Stimulated activated CD8-positive, alpha-beta memory T cell treated with anti-CD3 and anti-CD28 coated beads, Interleukin-4, amount 100 ng/mL, for 48 hours (primary cell): ENCODE measurements at places on chromosomes 5 and 9.

DNA sequence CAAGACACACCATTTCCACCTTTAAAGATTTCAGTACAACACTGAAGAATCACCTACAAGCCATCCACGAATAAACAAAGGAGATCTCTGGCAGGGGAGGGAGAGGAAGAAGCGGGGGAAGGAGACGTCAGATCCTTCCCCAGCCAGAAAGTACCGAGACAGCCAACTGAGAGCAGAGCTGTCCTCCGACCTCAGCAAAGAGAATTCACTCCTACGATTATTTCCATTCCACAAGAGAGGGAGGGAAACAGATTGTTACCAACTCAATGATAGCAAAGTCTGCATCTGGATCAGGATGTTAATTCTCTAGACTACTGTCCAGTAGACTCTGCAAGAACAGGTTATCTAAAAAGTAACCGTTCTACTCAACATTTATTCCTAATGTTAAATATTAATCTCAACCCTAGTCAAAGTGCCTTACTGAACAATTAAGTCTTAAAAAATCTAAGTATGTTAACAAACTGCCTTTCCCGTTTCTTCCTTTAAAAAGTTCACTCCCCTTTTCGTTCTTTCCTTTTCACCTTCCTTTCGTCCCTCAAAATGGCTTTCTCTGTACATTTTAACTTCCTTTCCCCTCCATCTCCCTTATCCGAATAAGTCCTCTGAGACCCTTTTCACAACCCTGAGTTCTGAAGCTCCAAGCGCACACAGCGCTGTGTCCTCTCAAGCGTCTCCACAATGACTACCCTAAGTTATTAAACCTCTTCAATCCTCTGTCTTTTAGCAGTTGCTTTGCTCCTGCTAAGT lies 1.4 kb downstream of the CHD1 start:
- DNase-seq, result peak; percentile 63

- no peak for DNase-seq
Observed at GRCh38 chr5:181151146-181151545, 3.8 kb downstream of the OR2V2 start.

GRCh38 chr5:178160176-178160575 lies 6.5 kb upstream of the NHP2 start:
- no peak for DNase-seq

GRCh38 chr5:1279443-1280151 lies 15.3 kb downstream of the TERT start:
- no peak for DNase-seq

DNA sequence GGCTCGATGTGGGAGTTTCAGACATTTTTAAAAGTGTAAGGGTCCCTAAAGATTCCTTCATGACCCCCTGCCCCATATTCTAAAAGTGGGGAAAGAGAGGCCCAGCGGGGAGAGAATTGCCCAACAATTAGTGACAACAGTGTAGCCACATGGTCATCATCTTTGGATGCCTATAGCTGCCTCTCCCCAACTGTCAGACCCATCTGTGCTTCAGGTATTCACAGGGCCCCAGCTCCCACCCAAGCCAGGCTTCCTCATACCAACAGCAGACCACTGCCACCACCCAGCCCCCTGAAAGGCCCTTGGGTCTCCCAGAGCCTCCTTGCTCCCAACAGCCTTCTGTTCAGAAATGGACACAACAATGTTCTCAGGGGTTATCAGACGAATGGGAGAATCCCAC lies 4.1 kb downstream of the BICD2 start:
- no peak for DNase-seq

- no peak for DNase-seq
Observed at GRCh38 chr5:140240987-140241706, 61.8 kb downstream of the PFDN1 start.

DNA sequence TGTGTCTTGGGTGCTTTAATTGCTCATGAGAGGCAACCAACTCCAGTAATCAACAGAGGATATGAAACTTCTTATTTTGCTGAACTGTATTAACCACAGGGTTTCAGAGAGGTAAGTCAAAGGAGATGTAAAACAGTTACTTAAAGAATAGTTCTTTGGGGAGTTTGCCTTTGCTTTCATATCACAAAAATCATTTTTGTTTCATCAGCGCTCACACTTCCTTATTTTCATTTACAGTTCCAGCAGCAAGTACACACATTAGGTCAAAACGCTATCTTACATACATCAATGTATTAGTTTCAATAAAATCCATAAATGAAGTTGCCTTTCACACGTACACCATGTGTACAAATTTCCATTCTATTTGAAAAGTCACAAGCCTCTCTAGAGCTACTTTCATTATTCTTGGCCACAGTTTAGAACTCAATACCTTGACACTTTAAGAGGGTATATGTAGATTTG lies 50.1 kb downstream of the ST8SIA4 start:
- no peak for DNase-seq

DNA sequence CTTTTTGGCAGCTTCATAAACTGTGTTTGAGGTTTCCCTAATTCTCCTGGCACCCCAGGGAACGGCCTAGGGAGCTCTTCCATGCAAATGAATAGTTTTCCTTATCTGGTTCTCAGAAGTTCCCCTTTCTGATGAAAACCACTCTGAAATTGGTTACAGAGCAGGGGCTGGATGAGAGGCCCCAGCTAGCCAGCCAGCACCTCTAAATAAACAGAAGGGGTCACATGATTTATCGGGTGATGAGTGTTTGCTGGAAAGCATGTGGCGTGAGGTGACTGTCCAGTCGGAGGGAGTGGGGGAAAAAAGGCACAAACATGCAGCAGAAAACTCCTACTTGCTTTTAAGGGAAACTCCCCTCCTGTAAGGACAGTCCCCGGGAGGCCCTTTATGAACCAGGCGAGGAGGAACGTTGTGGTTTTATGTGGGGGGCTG lies 261.2 kb upstream of the ANKRD55 start:
- no peak for DNase-seq

DNA sequence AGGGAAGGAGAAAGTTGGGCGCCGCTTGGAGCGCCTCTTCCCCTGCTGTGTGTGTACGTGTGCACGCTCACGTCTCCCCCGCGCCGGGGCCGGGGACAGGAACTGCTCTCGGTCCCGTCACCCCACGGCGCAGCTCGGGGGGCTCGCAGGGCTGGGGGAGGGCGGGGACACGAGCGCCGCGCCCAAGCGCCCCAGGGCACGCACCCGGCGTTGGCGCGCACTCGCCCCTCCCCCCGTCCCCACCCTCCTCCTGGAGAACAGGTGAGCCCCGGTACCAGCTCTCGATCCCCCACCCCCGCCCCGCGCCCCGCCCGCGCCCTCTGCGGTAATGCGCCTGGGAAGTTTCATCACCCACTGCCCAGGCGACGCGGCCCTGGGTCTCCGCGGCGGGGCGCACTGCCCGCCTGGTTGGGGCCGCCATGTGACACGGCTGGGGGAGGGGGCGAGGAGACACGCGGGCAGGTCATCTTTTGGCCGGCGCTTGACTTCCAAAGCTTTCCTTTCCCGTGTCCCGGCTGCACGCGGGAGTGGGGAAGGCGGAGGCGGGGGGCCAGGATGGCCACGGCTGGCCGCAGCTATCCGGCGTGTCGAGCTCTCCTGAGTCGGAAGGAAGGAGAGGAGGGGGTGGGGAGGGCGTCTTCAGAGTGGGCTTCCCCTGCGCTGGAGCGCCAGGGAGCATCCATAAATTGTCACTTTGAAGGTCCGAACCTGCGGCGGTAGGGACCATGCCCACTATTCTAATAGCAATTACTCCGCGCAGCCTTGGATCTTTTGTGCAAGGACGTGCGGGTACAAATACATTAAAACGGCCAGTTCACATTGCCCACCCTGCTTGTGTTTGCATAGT lies 1.5 kb upstream of the STC2 start:
- DNase-seq, result peak; percentile 78
